ENCODE measurements at places on chromosomes 2 and 18. TPM values are rescaled to one million over a fixed set of nuclear protein-coding genes. Genes with fewer than 3 reads are reported as not detected.

DNA sequence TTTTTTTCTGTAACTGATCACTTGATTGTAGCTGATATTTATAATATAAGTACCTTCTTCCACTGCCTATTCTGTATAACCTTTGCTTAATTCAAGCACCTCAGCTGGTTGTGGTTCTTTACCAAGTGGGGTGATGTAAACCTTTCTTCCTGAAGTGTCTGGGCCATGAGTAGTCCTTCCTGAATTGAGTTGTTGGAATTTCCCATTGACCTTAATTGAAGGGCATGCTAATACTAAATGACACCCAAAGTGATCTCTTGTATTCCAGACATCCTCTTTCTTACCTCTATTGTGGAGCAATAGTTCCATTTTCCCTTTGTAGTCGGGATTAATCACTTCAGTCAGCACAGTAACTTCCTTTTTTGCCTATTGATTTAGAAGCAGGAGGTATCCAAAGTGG is 1496.8 kb upstream of the CELF4 start:
- no peak for DNase-seq

- DNase-seq, result no peak
Observed at GRCh38 chr2:64943387-64944150, 45.6 kb upstream of the SLC1A4 start.

DNA sequence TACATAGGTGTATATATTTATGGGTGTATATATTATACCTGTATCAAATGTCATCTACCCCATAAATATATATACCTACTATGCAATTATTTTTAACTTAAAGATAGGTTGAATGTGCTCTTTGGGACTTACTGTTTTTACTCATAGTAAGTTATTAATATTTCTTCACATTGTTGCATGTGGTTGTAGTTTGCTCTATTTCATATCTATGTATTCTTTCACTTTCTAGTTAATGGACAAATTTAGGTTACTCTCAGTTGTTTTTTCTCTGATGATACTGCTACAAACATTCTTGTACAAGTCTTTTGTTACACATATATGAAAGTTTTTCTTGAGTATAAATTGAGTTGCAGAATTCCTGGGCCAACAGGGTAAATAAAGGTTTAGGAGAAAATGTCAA is 601.8 kb upstream of the ID2 start:
- no peak for DNase-seq

DNA sequence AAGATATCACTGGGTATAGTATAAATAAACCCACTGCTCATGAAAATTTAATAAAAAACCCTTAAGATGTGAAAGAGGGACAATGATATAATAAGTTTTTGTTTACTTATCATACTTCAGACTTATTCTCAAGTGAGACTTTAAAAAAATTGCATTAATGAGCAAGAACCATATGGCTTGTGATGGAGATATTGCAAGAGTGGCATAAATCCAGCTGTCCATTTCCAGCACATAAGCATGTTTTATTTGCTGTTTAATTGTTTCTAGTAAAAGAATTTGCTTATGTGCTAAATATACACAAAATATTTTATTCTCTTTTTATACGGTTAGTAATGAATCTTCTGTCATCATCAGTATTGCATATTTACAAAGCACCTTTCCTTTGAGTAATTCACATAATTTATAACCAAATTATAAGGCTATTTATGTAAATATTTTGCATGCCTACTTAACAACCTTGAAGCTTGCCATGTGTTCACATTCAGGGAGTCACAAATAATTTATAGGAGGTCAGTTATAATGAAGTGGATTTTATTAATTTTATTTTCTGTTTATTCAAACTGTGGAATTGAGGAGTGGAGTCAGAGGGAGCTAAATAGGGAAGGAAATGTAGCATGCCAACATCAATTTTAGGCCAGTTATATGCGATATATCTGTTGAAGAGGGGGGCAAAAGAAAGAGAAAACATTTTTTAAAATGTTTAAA is 318.5 kb upstream of the CWC22 start:
- no peak for DNase-seq

Gene CD8B2
- total RNA-seq, result 4.5 TPM

Gene C1QL2
- total RNA-seq, result not detected

Gene UGT1A4
- total RNA-seq, result not detected

Measured in CD8-positive, alpha-beta memory T cell (primary cell).